Glutamatergic neuron (in vitro differentiated cells): ENCODE measurements at places on chromosomes 2 and 18. TPM values are rescaled to one million over a fixed set of nuclear protein-coding genes. Genes with fewer than 3 reads are reported as not detected.

GALNT14 gene
- 14.4 TPM for total RNA-seq

COL4A4 gene
- 0.05 TPM for total RNA-seq

GRCh38 chr2:10435820-10436204 is 12.3 kb downstream of the ODC1 start:
- no peak for DNase-seq

- no peak for DNase-seq
These were observed 53.0 kb upstream of the TANK start for GRCh38 chr2:161107265-161107664.

- DNase-seq = no peak
These were observed 188.2 kb upstream of the SYT4 start for GRCh38 chr18:43465483-43465882.

GRCh38 chr2:151522556-151522955 is 112.9 kb downstream of the RIF1 start:
- DNase-seq = no peak

DNA sequence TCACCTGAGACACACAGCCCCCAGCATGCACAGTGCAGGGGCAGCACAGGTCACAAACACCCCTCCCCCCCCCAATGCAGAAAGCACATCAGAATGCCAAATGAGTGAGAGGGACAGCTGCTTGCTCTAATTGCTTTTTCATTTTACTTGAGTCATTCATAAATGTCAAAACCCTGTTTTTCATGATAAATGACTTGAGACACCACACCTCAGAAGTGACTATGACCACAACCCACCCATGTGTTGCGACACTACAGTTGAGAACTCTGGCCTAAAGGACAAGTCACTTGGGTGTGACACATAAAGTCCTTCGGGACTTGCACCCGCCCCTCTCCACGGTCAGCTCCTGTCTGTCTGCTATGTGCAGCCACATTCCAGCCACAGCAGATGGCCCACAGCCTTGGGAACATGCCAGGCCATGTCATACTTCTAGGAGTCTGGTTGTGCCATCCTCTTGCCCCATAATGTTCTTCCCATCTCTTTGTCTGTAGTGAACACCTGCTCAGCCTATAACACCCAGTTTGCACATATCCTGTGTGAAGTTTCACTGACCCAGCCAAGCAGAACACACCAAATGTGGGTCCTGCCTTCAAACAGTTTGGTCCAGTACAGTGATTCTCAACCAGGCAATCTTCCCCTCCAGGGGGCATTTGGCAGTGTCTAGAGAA is 30.2 kb upstream of the RIOK3 start:
- DNase-seq = peak; percentile 29
